ENCODE measurements at places on chromosomes 3 and 15.

GRCh38 chr3:138099417-138099816 lies 16.0 kb downstream of the DZIP1L start:
- DNase-seq = no peak

DNA sequence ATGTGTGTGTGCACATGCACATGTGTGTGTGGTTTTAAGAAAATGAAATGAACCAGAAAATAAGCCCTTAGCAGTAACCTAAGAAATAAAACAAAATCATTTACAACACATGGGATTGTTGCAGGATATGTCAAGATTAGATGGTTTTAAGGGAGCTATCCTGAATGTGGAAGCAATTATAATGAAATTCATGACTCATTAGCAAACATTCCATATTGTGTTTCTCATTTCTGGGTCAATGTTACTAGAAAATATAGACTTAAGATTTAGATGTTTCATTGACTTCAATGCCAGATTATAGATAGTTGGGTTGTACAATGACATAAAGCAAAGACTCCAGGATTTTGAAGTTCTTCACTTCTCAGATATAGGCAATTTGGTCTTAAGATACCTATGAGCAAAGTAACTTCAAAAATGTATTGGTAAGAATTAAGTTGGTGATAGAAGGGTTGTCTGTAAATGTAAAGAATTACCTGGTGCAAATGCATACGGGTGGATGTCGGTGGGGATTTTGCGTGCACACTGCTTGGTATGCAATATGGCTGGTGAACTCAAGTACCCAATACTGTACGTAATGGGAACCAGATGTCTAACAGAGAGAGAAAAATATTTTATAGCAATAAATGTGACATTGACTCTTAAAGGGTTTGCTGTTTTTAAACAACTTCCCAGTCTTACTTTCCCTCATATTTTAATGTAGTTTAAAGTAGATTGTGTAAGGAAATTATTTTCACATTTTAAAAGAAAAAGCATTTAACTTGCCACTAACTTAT lies 53.9 kb upstream of the NR2F2 start:
- no peak for DNase-seq

GRCh38 chr15:75131269-75131643 lies 70.4 kb upstream of the C15orf39 start:
- DNase-seq = no peak

DNA sequence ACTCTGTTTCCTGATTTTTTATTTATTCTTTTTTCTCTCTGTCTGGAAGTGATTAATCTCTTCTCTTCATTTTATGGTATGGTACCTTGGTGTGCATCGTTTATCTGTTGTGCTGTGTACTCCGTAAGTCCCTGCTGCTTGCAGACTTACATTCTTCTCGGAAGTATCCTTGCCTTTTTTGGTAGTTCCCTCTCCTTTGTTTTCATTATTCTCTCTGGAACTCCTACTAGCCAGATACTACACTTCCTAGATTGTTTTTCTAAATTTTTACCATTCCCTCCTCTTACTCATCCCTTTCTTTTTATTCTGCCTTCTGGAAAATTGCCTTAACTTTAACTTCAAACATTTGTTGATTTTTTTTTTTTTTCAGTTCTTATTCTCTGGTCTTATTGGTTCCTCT lies 27.2 kb downstream of the PIK3CA start:
- DNase-seq = no peak

DNA sequence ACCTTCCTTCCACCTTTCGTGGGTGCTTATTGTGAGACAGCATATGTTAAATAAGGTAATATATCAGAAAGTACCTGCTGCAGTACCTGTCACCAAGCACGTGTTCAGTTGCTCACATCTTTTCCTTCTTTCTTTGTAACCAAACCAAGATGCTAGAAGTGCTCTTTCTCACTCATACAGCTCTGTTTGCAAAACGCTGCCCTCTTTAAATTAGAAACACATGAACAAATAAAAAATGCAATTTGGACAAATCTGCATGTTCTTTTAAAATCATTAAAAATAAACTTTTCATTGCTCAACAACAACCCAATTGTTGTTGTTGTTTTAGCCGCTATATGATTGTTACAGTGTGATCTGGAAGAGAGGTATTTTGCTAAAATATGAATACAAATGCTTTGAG lies 193.5 kb upstream of the ZBTB20 start:
- no peak for DNase-seq
